ENCODE measurements at places on chromosomes 13 and 19.

GRCh38 chr13:49419276-49419675 lies 24.6 kb downstream of the CAB39L start:
- H3K27ac ChIP-seq, result no peak overlapping the region
- no peaks in the 10 kb centered on the region for H3K27me3 ChIP-seq
- H3K4me3 ChIP-seq, result no peak overlapping the region
- no peaks in the 10 kb centered on the region for H3K4me1 ChIP-seq
- no peak for DNase-seq

DNA sequence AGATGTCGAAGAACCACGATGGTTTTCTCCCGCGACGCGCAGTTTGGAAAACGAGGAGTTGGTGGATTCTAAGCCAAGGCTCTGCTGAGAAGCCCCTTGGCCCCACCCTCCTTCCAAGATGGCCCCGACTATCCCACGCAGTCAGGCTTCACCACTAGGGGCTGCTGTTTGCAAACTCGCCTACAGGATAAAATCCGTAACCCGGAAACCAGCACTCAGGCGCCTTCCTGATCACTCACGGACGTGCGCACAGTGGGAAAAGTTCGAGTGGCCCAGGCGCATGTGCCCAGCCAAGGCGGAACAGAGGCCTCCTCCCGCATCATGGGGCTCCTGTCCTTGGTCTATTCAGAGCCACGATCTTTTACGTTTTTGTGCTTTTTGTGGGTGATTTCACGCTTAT lies 19.2 kb upstream of the UQCR11 start:
- no peaks in the 10 kb centered on the region for H3K27me3 ChIP-seq
- H3K36me3 ChIP-seq, result peaks cover 86% of the 10 kb centered on the region
- no peak overlapping the region for H3K4me3 ChIP-seq
- DNase-seq, result peak; percentile 17

GRCh38 chr19:18879579-18880373 lies 16.2 kb downstream of the CERS1 start:
- DNase-seq, result no peak
- no peaks in the 10 kb centered on the region for H3K27me3 ChIP-seq
- no peaks in the 10 kb centered on the region for H3K4me1 ChIP-seq
- H3K36me3 ChIP-seq, result peaks cover 96% of the 10 kb centered on the region
- no peak overlapping the region for H3K27ac ChIP-seq

DNA sequence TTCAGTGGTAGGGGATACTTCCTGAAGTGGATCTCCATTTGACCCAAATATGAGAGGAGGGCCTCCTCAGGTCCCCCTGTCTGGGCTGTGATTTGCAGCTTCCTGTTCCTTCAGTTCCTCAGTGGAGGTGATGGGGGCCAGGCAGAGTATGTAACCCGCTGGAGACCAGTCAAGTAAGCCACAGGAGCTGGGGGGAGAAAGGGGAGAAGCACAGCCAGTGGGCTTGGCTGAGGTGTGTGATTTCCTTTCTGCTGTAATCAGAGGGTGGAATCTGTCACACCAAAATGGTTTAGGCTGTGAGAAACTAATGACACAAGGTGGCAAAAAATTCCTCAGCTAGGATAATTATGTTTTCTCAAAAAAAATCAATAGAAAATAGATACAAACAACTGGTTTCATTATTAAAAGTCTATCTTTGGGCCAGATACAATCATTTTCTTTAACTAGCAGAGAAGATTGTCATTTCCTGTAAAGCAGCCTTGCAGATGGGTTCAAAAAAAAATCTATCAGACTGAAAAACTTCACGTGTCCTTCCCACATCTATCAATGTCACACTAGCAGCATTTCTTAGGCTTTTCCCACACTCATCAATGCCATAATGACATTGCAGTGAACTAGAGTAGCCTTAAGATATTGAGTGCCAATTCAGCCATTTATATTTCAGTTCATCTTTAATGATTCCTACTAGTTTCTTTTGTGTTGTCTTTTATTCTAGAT lies 1660.3 kb downstream of the EFNB2 start:
- no peaks in the 10 kb centered on the region for H3K36me3 ChIP-seq
- no peak for DNase-seq
- H3K4me1 ChIP-seq, result no peaks in the 10 kb centered on the region
- H3K27ac ChIP-seq, result no peak overlapping the region

DNA sequence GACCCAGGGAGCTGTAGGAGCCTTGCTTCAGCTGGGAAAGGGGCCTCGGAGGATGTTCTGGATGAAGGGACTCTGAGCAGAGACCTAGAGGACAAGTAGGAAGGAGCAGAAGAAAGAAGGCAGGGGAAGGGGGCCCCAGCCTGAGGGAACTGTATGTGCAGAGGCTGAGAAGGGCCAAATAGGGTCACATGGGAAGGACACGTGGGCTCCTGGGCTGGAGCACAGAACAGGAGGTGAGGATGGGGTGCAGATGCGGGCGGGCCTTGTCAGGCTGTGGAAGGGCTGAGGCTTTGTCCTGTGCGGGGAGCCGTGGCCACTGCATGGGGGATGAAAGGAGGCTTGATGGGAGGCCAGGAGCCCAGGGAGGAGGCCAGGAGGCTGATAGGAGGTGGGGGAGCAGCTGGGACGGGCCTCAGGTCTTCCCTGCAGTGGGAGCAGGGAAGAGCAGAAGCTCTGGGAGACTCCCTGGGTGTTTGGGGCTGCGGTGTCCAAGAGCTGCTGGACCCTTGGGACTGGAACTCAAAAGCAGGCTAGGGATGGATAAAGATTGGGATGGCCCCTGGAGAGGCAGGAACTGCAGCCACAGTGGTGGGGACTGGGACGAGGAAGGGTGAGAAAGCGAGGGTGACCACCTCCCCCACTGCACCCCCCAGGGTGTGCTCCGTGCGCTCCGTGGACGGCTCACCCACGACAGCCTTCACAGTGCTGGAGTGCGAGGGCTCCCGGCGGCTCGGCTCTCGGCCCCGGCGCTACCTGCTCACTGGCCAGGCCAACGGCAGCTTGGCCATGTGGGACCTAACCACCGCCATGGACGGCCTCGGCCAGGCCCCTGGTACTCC lies 11.4 kb upstream of the LTBP4 start:
- no peaks in the 10 kb centered on the region for H3K27me3 ChIP-seq
- DNase-seq, result no peak
- peaks cover 45% of the 10 kb centered on the region for H3K36me3 ChIP-seq
- H3K4me3 ChIP-seq, result no peak overlapping the region
- H3K27ac ChIP-seq, result no peak overlapping the region
- peaks cover 12% of the 10 kb centered on the region for H3K4me1 ChIP-seq

- no peak for DNase-seq
- no peak overlapping the region for H3K27ac ChIP-seq
- H3K27me3 ChIP-seq, result no peaks in the 10 kb centered on the region
- no peaks in the 10 kb centered on the region for H3K4me1 ChIP-seq
- no peaks in the 10 kb centered on the region for H3K36me3 ChIP-seq
- no peak overlapping the region for H3K4me3 ChIP-seq
Measured at GRCh38 chr13:77786695-77787287, 89.3 kb downstream of the SLAIN1 start.

- peak; percentile 56 for DNase-seq
- H3K4me3 ChIP-seq, result no peak overlapping the region
- H3K36me3 ChIP-seq, result no peaks in the 10 kb centered on the region
- H3K27me3 ChIP-seq, result no peaks in the 10 kb centered on the region
Measured at GRCh38 chr13:46137627-46138317, 32.9 kb upstream of the CPB2 start.

GRCh38 chr19:39438270-39438934 lies 2.7 kb upstream of the RPS16 start:
- no peak for DNase-seq
- H3K4me1 ChIP-seq, result peaks cover 22% of the 10 kb centered on the region
- peaks cover 12% of the 10 kb centered on the region for H3K36me3 ChIP-seq
- H3K27me3 ChIP-seq, result no peaks in the 10 kb centered on the region
- no peak overlapping the region for H3K27ac ChIP-seq
- H3K4me3 ChIP-seq, result no peak overlapping the region

GRCh38 chr19:50288954-50289353 lies 40.2 kb downstream of the KCNC3 start:
- H3K4me3 ChIP-seq, result no peak overlapping the region
- no peaks in the 10 kb centered on the region for H3K4me1 ChIP-seq
- no peak overlapping the region for H3K27ac ChIP-seq
- H3K27me3 ChIP-seq, result no peaks in the 10 kb centered on the region
- DNase-seq, result no peak
- H3K36me3 ChIP-seq, result peaks cover 58% of the 10 kb centered on the region

GRCh38 chr13:23996456-23996855 lies 99.2 kb upstream of the C1QTNF9B start:
- no peaks in the 10 kb centered on the region for H3K36me3 ChIP-seq
- no peak overlapping the region for H3K4me3 ChIP-seq
- H3K4me1 ChIP-seq, result peaks cover 28% of the 10 kb centered on the region
- DNase-seq, result no peak
- H3K27ac ChIP-seq, result no peak overlapping the region

DNA sequence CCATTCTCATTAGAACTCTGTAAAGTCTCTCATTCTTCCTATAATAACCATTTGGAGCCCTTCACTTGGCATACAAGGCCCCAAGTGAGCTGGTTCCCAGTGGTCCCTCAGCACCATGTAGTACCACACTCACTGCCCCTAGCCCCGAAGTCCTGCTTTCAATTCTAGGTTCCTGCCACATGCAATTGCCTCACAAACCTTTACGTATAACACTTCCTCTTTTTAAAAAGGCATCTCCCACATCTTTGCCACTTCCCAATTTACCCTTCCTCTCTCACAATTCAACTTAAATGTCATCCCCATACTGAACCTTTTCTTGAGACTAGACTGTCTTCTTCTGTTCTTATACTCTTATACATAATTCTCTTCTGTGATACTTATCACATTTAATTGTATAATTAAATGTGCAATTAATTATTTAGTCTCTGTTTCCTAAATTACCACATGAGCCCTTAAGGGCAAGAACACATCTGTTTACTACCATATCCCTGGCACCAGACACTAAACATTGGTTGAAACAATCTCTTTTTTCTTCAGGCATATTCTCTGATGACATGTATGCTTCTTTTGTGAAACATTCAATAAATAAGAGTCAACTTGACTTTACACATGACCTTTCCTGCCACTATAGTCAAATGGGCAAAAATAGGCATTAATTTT lies 304.0 kb downstream of the SPRY2 start:
- no peaks in the 10 kb centered on the region for H3K36me3 ChIP-seq
- no peak for DNase-seq
- H3K27ac ChIP-seq, result no peak overlapping the region
- no peaks in the 10 kb centered on the region for H3K27me3 ChIP-seq
- H3K4me3 ChIP-seq, result no peak overlapping the region

DNA sequence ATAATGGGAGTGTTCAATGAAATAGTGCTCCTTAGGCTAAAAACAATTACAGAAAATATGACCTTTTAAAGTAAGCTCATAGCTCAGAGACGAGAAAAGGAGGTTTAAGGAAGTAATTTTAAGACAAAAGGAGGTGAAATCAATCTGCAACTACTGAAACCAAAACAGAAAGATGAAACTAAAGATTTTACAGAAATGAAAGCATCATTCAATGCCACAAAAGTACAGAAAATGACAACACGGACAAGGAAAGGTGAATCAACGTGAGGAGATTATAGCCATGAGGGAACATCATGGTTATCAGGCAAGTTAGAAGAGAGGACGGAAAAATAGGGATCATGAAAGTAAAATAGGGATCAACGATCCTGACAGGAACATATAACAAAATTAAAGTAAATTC lies 745.2 kb downstream of the PCDH17 start:
- no peaks in the 10 kb centered on the region for H3K4me1 ChIP-seq
- H3K27me3 ChIP-seq, result no peaks in the 10 kb centered on the region
- DNase-seq, result no peak
- H3K36me3 ChIP-seq, result no peaks in the 10 kb centered on the region

DNA sequence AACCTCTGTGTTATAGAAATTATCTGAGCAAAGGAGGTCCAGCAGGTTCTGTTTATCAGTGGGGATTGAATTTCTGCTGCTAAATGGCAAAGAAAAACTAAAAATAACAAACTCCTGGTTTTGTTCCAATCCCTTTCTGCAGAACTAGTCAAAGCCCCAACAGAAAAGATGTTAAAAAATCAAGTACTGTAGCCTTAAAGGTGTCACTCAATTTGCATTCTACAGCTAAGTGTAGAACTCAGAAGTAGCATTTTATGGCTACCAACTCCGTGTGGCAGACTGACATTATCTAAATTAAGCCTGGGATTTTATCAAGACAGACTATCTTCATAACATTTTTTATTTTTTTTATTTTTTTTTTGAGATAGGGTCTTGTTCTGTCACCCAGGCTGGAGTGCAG lies 91.5 kb upstream of the SLC15A1 start:
- peaks cover 9% of the 10 kb centered on the region for H3K36me3 ChIP-seq
- no peak overlapping the region for H3K4me3 ChIP-seq
- H3K27me3 ChIP-seq, result no peaks in the 10 kb centered on the region

DNA sequence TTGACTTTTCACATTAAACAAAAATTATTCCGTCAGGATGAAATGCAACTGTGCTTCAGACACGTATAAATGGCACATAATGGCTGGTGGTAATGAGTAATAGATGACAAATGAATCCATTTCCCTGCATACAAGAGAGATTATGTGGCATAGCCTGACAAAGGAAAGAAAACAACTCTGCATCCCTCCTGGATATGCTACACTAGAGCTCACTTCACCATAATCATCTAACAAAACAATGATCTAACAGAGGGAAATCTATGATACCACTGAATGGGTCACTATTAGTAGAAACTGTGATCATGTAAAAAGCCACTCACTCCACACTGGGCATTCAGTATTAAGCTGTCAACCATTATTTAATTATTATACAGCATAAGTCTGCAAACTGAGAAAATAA lies 1498.4 kb downstream of the EFNB2 start:
- DNase-seq, result no peak
- no peaks in the 10 kb centered on the region for H3K36me3 ChIP-seq
- H3K27me3 ChIP-seq, result no peaks in the 10 kb centered on the region
- no peak overlapping the region for H3K4me3 ChIP-seq
- H3K27ac ChIP-seq, result no peak overlapping the region

GRCh38 chr13:100773923-100774663 lies 99.5 kb upstream of the TMTC4 start:
- no peaks in the 10 kb centered on the region for H3K27me3 ChIP-seq
- no peaks in the 10 kb centered on the region for H3K36me3 ChIP-seq
- no peak overlapping the region for H3K4me3 ChIP-seq
- H3K4me1 ChIP-seq, result no peaks in the 10 kb centered on the region
- no peak overlapping the region for H3K27ac ChIP-seq
- DNase-seq, result no peak

DNA sequence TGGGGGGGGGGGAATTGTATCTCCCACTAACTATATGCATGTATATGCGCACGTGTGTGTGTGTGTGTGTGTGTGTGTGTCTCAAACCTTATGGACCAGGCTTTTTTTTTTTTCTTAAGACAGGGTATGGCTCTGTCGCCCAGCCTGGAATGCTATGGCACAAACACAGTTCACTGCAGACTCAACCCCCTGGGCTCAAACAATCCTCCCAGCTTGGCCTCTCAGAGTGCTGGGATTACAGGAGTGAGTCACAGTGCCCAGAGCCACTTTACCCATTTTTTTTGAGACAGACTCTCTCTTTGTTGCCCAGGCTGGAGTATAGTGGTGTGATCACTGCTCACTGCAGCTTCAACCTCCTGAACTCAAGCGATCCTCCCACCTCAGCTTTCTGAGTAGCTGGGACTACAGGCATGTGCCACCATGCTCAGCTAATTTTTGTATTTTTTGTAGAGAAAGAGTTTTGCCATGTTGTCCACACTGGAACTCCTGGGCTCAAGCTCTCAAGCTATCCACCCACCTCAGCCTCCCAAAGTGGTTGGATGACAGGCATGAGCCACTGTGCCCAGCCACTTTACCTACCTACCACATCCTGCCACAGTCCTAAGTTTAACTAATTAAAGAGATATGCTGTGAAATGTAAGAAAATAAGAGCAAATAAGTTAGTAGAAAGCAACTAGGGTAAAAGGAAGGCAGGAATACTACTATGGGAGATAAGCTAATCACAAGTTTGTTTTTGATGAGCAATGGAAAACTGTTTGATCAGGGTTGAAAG lies 2.4 kb downstream of the ZMYM5 start:
- H3K27ac ChIP-seq, result peak overlapping the region; percentile 16
- no peak overlapping the region for H3K4me3 ChIP-seq
- H3K4me1 ChIP-seq, result peaks cover 27% of the 10 kb centered on the region
- H3K36me3 ChIP-seq, result peaks cover 21% of the 10 kb centered on the region
- DNase-seq, result no peak

Data from spinal cord (tissue), 10 donors.